GM06990 (cell line): ENCODE measurements at places on chromosomes 4 and X.

GRCh38 chr4:138565576-138565975, 323.4 kb upstream of the SLC7A11 start:
- DNase-seq, result no peak

DNA sequence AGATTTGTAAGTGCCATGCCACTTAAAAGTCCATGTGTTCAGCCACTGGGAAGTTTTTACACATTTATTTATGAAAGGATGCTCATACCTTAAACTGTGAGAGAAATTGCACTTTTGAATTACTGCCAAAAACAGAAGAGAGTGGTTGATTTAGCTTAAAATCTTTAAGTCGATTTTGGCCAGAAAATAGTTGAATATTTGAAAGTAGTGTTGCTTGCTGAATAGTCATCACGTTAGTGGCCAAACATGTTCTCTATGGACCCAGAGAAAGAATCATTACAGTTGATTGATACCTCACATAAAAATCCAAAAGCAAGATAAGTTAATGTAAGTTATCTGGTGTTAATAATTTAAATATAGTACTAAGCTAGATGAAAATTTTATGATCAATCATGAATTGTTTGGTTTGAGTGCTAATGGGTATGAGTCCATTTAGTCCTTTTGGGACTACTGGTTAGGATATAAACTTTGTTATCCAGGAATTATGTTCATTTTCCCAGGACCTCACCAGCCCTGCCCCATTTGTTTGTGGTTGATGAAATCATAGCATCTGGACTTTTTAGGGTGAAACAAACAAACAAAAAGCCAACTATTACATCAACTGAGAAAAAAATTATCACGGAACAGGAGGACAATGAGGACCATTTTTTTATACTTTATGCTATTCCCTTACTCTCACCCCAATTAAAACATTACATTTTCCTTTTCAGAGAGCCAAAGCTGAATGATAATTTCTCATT, 6.3 kb downstream of the GIMD1 start:
- DNase-seq, result no peak

DNA sequence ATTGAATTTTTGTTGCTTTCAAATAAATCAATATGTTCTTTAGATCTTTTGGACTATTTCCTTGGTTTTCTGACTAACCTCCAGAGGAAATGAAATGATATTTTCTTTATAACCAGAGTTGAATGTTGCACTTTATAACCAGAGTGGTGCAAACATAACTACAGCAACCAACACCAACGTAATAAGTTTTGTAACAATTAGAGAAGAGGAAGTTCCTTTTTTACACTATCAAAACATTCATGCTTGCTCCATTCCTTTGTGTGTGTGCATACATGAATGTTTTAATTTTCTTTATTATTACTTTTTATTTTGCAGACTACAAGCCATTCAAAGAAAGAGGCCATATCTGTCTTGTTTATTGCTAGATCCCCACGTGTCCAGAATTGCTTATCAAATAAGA, 193.0 kb upstream of the PPP3CA start:
- DNase-seq, result no peak

- no peak for DNase-seq
These were observed 117.9 kb upstream of the DCAF8L1 start for GRCh38 chrX:28099166-28099565.

GRCh38 chrX:413322-414201, 26.9 kb upstream of the PPP2R3B start:
- no peak for DNase-seq

GRCh38 chrX:136736690-136737089, 44.0 kb downstream of the ARHGEF6 start:
- DNase-seq, result no peak

DNA sequence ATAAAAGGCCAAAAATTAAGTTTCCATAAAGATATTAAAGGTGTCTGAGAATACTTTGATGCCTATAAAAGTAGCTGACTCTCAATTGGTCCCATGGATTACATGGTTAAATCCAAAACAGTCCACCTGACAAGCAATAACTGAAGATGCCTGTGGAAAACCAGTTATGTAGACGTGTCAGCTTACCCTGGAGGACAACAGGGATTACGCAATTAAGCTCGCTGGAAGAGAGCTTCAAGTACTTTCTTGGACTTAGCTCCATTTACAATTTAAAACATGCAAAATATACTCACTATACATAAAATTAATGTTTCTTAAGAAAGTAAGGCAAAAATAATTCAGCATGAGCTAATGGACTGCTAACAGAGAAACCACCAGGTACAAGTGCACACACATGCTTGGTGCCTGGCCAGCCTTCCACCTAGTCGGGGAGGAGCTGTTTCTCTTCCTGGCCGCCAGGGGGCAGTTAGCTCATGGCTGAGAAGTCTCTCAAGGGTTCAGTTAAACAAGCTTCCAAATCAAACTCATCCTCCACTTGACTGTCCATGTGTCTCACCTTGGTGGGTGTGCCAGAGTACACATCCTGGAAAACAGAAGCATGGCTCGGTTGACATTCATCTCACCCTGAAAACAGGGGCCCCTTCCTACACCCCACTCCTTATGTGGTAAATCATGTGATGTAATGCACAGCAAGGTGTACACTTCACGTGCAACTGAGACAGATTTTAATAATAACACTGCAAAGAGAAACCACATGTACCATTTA, 9.2 kb upstream of the FAM53A start:
- peak; percentile 24 for DNase-seq

DNA sequence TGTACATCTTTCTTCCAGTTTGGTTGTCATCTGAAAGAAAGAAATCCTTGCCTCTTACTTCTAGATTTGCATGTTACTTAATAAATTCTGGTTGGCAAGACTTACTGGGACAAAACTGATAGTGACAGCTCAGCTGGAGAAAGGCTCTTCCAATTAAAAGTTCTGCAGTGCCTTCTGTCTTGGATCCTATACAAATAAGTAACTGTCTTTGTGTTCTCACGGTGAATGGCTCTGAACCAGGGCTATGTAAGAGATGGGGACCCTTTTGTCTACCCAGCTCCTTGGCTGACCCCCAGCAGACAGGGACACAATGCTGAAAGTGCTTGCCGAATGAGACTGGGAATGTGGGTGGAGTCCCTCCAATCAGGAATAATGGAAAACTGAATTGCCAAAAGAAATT, 89.5 kb downstream of the AASDH start:
- no peak for DNase-seq

DNA sequence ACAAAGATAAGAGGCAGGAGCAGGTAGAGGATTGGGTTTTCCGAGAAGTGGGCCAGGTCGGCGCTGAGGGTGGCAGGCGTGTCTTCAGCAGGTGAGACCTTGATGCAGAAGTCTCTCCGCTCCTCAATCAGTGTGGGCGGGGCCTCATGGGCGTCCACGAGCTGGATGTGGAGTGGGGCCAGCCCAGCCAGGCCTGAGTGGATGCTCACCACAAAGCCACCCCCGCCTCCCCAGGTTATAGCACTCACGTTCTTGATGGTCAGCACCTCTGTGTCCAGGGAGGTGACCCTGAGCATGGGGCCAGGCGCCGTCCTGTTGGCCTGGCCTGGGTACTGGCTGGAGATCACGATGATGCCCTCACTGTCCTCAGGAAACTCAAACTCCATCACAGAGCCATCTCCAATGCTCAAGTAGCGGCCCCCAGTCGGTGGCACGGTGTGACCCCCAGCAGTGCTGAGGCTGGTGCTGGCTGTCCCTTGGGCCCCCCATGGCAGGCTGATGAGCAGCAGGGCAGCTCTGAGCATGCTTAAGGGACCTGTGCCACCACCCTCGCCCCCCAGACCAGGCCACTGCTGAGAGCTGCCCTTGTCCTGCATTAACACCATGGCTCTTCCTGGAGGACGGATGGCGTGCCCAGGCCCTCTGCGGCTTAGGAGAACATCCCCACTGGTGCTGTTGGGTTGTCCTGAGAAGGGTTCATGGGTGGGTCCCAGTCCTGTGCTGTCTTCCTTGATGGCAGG, 1.9 kb downstream of the SLC10A3 start:
- no peak for DNase-seq

DNA sequence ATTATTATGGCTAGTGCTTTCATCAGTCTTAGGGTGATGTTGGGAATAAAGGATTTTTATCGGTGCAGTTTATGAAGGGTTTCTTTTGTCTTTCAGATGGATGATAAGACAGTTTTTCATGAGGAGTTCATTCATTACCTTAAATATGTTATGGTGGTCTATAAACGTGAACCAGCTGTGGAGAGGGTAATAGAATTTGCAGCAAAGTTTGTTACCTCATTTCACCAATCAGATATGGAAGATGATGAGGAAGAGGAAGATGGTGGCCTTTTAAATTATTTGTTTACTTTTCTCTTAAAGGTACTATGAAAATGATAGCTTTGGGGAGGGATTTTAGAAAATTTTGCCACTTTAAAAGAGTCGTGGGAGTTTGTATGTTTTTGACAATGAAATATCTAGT, 1.3 kb downstream of the NCAPG start:
- no peak for DNase-seq

- no peak for DNase-seq
These were observed 504.5 kb upstream of the FRG1 start for GRCh38 chr4:189436207-189436606.

GRCh38 chr4:82620126-82620735, 58.4 kb upstream of the TMEM150C start:
- DNase-seq, result no peak

- DNase-seq, result no peak
These were observed 157.6 kb downstream of the MAB21L2 start for GRCh38 chr4:150739591-150739990.

- DNase-seq, result no peak
These were observed 63.5 kb upstream of the ARHGAP36 start for GRCh38 chrX:130994671-130995070.

DNA sequence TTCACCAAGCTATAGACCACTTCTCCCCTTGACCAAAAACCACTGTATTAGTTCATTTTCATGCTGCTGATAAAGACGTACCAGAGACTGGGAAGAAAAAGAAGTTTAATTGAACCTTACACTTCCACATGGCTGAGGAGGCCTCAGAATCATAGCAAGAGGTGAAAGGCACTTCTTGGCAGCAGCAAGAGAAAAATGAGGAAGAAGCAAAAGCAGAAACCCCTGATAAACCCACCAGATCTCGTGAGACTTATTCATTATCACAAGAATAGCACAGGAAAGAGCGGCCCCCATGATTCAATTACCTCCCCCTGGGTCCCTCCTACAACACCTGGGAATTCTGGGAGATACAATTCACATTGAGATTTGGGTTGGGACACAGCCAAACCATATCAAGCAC, 97.8 kb downstream of the DOCK11 start:
- no peak for DNase-seq

DNA sequence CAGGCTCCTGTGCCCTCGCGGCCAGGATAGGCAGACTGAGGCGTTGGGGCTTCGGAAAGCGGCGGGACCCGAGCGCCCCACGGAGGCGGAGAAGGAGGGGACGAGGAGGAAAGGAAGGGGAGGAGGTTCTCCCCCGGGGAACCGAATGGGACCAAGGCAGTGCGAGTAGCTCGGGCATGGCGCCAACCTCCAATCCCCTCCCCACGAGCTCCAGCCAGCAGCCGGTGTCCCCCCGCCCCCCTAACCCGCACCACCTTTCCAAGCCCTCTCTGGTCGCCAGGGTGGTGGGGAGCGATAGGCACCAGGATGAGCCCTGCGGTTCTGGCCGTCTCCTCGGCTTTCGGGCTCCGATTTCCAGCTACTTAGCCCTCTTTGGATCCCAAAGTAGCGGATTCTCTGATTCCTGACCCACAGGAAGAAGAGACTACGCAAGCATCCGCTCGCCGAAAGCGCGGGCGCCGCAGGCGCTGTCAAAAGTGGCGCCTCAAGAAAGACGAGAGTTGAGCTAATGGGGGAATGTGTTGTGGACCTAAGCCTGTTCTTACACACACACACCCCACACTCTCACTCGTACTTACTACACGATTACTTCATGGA, 15.2 kb upstream of the ZIC3 start:
- no peak for DNase-seq

- no peak for DNase-seq
These were observed 167.8 kb upstream of the PAQR3 start for GRCh38 chr4:79107014-79107413.

DNA sequence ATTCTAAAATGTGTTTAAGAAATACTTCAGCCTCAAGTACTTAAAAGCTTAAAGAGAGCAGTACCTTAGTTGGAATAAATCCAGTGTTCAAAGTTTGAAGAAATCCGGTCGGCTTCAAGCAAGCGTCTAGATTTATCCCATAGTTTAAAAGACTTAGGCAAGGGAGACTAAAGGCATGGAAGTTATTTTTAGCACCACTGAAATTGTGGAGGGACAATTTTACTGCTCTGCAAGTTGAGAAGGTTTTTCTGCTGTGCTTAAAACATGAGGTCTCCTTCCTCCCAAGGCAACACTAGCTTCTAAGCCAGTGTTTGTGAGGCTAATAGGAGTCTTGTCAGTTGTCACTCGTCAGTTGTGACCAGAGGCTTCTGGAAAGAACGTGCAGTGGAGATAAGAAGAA, 183.5 kb downstream of the MSL3 start:
- no peak for DNase-seq

DNA sequence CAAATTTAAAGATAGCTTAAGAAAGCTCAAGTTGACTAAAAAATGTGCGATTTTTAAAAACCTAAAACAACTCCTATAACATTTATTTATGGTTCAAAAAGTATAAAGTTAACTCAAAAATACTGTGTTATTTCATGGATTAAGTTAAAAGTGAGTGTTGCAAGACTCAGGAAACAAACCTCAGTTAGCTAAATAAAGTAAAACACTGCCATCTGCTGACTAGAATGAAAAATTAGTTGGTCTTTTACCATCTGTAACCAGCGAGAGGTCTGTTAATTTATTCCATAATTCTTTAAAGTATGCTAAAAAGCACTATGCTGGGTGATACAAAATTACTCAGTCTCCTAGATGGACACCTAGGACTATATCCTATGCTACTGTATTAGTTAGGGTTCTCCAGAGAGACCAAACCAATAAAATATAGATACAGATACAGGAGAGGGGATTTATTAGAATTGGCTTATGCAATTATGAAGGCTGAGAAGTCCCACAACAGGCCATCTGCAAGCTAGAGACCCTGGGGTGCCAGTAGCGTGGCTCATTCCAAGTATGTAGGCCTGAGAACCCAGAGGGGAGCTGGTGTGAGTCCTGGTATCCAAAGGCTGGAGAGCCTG, 4.9 kb upstream of the WDFY3 start:
- no peak for DNase-seq

GRCh38 chr4:180407275-180407885, 1835.8 kb upstream of the TENM3 start:
- DNase-seq, result no peak

DNA sequence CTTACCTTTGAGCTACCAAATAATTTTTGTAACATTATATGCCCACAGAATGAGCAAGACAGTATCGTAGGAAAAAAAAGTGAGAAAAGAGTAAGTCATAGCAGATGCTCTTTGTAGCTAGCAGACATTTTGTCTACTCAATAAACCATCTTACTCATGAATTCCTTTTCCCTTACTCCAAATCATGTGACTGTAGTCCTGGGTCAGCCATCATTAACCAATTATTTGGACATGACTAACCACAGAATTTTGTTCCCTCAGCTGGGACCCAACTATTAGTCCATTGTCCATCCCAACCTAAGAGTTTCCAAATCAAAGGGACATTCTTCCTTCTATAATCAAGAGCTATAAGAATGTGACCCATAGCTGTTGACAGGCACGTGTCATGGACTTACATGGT, 11.4 kb downstream of the UBE2D3 start:
- DNase-seq, result no peak
